ENCODE measurements at places on chromosomes 1 and 21. TPM values are rescaled to one million over a fixed set of nuclear protein-coding genes. Genes with fewer than 3 reads are reported as not detected.

RXRG gene
- polyA plus RNA-seq: not detected

GBP6 gene
- not detected for polyA plus RNA-seq

CDA gene
- 9.9 TPM for polyA plus RNA-seq

ACTL8 gene
- not detected for polyA plus RNA-seq

OR2W3 gene
- not detected for polyA plus RNA-seq

CYP4A11 gene
- polyA plus RNA-seq: not detected

OVAAL gene
- polyA plus RNA-seq: not detected

SLC35F3 gene
- polyA plus RNA-seq: 0.43 TPM

SLAMF8 gene
- not detected for polyA plus RNA-seq

KTI12 gene
- 10.7 TPM for polyA plus RNA-seq

GSTM5 gene
- 2.5 TPM for polyA plus RNA-seq

BATF3 gene
- 0.60 TPM for polyA plus RNA-seq

MYCL gene
- not detected for polyA plus RNA-seq

TDRD5 gene
- polyA plus RNA-seq: not detected

ADGRL2 gene
- polyA plus RNA-seq: 12.3 TPM

VSIG8 gene
- polyA plus RNA-seq: not detected

NCF2 gene
- 0.28 TPM for polyA plus RNA-seq

LMOD1 gene
- 6.1 TPM for polyA plus RNA-seq

PUM1 gene
- polyA plus RNA-seq: 45.7 TPM

ATPAF1 gene
- polyA plus RNA-seq: 43.3 TPM

FOXD3 gene
- polyA plus RNA-seq: not detected

FAM163A gene
- polyA plus RNA-seq: not detected

MRPL20 gene
- polyA plus RNA-seq: 176 TPM

WNT4 gene
- not detected for polyA plus RNA-seq

NUF2 gene
- polyA plus RNA-seq: 13.5 TPM

ATP5PO gene
- 236 TPM for polyA plus RNA-seq

GPR157 gene
- 2.6 TPM for polyA plus RNA-seq

MIA3 gene
- polyA plus RNA-seq: 47.5 TPM

RORC gene
- not detected for polyA plus RNA-seq

SMPDL3B gene
- not detected for polyA plus RNA-seq

LCE2A gene
- polyA plus RNA-seq: 12.4 TPM

LRRC42 gene
- 44.6 TPM for polyA plus RNA-seq

SERTAD4 gene
- 1.7 TPM for polyA plus RNA-seq

TMEM39B gene
- 24.1 TPM for polyA plus RNA-seq

ZNF687 gene
- 3.0 TPM for polyA plus RNA-seq

COL8A2 gene
- polyA plus RNA-seq: 2.9 TPM

RSPH1 gene
- polyA plus RNA-seq: 0.14 TPM

LRRIQ3 gene
- not detected for polyA plus RNA-seq

DCDC2B gene
- polyA plus RNA-seq: 0.25 TPM

RERE gene
- 20.3 TPM for polyA plus RNA-seq

PFKFB2 gene
- 1.2 TPM for polyA plus RNA-seq

FCRL2 gene
- polyA plus RNA-seq: not detected

LCA5L gene
- 2.4 TPM for polyA plus RNA-seq

OLIG2 gene
- not detected for polyA plus RNA-seq

BCAN gene
- polyA plus RNA-seq: not detected

C1orf226 gene
- polyA plus RNA-seq: 0.04 TPM

CLEC20A gene
- not detected for polyA plus RNA-seq

CD48 gene
- polyA plus RNA-seq: 0.28 TPM

CHI3L2 gene
- 0.43 TPM for polyA plus RNA-seq

CITED4 gene
- polyA plus RNA-seq: not detected

ESPN gene
- not detected for polyA plus RNA-seq

UBE2U gene
- polyA plus RNA-seq: not detected

AMY1C gene
- polyA plus RNA-seq: not detected
